T-helper 1 cell (primary cell): ENCODE measurements at places on chromosomes 16 and 17.

DNA sequence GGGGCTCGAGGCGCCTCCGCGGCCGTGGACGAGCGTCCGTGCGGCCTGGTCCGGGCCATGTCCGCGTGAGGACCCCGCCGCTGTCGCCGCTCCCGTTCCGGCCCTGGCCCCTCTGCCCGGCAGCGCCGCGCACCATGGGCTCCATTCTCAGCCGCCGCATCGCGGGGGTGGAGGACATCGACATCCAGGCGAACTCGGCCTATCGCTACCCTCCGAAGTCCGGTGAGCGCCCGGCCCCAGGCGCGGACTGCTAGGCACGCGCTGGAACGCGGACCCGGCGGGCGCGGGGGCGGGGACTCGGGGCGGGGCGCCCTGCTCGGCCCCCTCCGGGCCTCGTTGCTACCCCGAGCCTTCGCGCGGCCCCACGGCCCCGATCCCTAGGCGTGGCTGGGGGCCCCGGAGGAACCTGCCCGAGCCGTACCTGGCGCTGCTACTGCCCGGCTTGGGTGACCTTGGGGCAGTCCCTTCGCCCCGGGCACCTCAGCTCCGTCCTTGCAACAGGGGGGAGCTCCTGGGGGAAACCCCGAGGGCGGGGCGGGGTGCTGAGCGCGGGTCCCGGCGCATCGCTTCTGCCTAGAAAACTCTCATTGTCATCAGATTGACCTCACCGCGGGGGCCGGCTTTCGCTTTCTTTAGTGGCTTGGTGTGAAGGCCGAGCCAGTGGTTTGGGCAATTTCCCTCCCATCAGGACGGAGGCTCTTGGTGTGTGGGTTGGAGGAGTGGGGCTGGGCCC lies 367 bp downstream of the MGRN1 start:
- peak; percentile 69 for DNase-seq

GRCh38 chr16:13926891-13927290 lies 6.9 kb downstream of the ERCC4 start:
- DNase-seq = no peak

GRCh38 chr17:50258647-50259476 lies 15.4 kb upstream of the TMEM92 start:
- DNase-seq = no peak

DNA sequence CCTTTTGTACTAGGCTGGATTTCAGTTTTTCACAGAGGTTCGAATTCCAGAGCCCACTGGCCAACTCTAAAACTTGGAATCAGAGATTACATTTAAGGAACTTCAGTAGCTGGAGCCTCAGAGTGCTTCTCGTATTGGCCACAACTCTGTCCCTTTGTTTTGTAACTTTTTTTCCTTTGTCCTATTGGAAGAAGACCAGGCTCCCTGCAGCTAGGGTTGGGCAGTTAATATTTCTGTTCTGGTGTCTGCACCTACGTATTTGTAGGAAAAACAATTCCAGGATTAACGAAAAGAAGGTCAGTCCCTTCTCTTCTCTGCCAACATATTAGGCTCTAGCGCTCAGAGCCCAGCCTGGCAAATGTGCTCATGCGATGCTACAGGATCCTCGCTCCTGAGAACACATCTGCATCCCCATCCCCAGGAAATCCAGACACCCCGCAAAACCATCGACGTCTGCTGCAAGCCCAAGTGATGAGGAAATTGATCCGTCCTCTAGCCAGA lies 1.9 kb downstream of the CDH11 start:
- DNase-seq = no peak

- no peak for DNase-seq
These were observed 17.8 kb downstream of the STX8 start for GRCh38 chr17:9557857-9558256.

GRCh38 chr16:72012607-72013006 lies 4.1 kb downstream of the DHODH start:
- DNase-seq = no peak

DNA sequence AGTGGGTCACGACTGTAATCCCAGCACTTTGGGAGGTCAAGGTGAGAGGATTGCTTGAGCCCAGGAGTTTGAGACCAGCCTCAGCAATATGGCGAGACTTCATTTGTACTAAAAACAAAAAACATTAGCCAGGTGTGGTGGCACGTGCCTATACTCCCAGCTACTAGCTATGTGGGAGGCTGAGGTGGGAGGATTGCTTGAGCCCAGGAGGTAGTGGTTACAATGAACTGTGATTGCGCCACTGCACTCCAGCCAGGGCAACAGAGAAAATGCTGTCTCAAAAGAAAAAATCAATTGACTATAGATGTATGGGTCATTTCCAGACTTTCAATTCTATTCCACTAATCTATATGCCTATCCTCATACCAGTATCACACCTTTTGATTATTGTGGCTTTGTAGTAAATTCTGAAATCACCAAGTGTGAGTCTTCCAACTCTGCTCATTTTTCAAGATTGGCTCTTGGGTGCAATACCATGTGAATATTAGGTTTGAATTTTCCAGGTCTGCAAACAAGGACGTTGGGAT lies 27.2 kb upstream of the CEP20 start:
- no peak for DNase-seq

- DNase-seq = no peak
These were observed 58.5 kb downstream of the HS3ST3B1 start for GRCh38 chr17:14359163-14360020.

GRCh38 chr16:79136955-79137354 lies 463.6 kb downstream of the MAF start:
- DNase-seq = no peak

GRCh38 chr17:76237859-76238313 lies 2.4 kb downstream of the RNF157 start:
- DNase-seq = no peak

DNA sequence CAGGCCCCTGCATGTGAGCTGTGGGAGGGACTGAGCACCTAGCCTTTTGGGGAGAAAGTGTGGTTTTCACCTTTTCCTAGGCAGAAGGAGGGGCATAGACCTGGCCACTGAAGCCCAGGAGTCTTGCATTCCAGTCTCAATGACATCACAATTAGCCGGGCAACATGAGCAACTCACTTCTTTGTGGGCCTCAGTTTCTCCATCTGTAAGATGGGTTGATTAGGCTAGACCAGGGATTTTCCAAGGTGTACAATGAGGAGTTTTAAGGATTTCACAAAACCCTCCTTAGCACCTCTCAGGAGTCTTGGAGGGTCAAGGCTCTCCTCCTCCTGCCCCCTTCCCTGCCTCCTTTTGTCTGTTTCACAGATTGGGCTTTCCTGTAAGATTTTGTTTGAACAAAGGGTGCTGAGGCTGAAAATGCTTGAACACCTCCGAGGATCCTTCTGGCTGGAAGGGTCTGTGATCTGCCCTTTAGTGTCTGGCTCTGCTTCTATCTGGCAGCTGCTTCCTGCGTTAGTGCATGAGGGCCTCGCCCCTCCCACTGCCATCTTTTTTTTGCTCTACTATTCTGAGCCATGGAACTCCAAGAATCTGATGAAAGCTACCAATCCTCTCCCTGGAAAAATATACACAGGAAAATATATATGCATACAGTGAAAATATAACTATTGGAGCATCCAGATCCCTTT lies 52.4 kb upstream of the ETV4 start:
- no peak for DNase-seq

- DNase-seq = no peak
These were observed 245.9 kb upstream of the TNRC6C start for GRCh38 chr17:77712578-77712977.

- DNase-seq = no peak
These were observed 258.5 kb downstream of the ZFHX3 start for GRCh38 chr16:72789465-72789864.

- no peak for DNase-seq
These were observed 1884.8 kb downstream of the TP53TG3F start for GRCh38 chr16:35344012-35344762.

DNA sequence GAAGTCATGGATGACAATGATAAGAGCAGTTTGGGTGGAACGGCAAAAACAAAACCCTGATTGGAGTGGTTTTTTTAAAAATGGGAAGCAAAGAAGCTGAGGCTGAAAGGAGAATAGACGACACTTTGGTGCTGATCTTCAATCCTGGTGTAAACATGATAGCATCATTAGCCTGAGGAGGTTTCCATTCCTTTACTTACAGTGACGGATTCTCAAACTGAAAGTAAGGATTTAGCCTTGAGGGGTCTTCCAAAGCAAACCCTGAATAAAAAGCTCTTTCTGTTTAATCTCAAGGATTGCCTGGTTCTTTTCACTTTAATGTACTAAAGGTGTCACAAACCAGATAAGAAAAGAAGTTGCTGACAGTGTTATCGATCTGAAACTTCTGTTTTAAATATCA lies 69.3 kb downstream of the KCNJ2 start:
- DNase-seq = no peak

GRCh38 chr17:282000-282911 lies 70.4 kb downstream of the RPH3AL start:
- no peak for DNase-seq

DNA sequence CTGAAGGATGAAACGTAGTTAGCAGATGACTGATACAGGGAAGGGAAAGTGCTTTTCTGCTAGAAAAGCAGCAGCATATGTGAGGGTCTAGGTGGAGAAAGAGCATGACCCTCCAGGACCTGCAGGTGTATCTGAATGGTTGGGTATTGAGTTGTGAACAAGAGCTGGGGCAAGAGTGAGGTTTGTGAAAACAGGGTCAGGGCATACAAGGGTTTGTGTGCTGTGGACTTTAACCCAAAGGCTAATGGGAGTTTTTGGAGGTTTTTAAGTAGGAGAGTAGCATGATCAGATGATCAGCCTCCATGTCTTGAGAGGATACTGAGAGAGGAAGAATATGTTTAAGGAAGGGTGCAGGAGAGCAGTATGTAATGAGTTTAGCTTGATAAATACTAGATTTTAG lies 6.1 kb upstream of the CMTM1 start:
- no peak for DNase-seq

DNA sequence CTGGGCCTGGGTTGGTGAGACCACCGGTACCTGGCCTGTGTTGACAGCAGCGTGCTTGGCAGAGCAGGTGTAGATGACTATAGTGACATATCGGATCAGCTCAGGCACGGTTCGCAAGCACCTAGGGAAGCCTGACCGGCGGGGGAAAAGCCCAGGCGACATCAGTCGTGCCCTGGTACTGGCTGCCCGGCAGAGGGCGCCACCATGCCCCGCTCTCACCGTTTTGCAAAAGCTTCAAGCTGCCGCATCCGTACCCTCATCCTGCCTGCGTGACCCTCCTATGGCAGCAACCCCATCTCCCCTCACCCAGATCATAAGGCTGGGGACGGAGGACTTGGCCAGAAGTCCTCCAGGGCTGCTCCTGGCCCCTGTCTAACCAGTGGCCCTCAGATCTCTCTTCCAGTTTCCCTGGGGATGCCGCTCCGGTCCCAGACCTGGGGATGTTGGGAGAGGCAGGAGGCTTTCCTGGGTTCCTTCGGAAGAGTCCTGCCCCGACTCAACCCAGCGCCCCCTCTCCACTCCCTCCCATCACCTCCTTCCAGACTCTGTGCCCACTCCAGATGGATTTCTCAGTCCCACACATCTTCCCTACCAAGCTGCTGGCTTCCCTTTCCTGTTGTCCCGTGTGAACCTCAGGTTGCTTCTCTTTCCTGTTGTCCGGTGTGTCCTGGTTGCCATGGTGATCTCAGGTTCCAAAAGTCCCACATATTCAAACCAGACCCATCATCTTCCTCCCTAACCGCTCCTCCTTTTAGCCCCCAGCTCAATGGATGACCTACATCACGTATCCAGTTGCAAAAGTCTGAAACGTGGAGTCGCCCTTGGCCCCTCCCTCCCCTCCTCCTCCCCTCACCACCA lies 13.7 kb downstream of the ALOX12B start:
- DNase-seq = peak; percentile 84

- no peak for DNase-seq
These were observed 4.9 kb downstream of the DNAH3 start for GRCh38 chr16:21145738-21146137.

DNA sequence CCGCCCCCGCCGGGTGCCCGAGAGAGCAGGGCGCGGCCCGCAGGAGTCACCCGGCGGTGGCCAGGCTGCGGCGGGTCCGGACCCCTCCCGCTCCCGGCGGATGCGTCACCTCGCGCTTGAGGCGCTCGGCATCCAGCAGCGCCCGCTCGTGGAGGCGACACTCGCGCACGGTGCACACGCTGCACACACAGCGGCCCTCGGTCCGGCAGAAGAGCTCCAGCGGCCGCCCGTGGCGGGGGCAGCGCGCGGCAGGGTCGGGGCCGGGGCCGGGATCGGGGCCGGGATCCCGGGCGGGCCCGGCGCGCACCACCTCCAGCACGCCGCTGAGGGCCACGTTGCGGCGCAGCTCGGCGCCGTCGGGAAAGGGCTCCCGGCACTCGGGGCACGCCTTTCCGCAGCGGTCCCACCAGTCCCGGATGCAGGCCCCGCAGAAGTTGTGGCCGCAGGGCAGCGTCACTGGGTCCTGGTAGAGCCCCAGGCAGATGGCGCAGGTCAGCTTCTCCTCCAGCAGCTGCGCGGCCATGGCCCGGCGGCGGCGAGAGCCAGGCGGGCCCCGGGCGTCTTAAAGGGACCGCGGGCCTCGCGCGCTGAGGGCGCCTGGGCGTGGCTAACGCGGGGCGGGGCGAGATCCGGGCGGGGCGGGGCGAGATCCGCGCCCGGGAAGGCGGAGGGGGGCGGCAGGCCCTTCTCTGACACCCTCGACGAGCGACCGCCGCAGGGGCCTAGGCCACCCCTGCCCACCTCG lies at the start of gene TRIM65:
TSS of gene TRIM65 (minus strand) at position 537 of the 745 bp plus-strand sequence. CDS start at position 523, 14 bp downstream.
- peak; percentile 60 for DNase-seq

GRCh38 chr17:17137731-17138585 lies 68.2 kb downstream of the PLD6 start:
- DNase-seq = no peak

DNA sequence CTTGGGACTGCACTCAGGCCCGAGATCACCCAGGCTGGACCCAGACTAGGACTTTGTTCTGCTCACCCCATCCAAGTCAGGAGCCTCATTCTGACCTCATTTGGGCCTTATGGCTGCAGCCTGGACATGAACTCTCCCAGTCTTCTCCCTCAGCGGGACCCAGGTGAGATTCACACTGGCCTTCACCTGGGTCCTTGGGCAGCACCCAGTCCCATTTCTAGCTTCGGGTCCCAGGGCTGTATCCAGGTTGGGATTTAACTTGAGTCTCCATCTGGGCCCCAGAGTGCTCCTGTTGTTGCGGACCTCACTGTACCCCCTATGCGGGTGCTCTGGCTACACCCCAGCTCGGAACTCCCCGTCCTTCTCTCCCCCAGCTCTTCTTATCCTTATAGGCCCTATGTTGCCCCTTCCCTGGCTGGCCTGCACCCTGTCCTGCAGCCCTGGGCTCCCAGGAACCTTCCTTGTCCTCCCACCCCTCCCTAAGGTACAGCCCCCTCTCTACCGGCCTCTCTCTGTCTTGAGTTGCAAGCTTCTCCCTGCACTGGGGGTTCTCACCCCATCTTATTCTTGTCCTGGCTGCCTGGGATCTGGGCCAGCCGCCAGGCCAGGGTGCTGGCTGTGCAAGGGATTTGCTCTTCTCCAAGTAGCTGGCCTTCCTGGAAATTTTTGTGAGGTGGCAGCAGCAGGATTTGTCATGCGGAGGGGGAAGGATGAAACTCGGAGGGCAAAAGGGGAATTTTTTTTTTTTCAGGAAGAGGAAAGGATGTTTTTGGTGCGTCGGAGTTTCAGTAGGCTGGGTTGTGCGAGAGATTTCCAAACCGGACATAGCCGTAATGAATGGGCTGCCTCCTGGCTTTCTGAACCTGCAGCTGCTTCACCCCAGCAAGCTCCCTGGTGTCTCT lies 904 bp downstream of the MAP2K3 start:
- DNase-seq = no peak

- DNase-seq = peak; percentile 53
These were observed 504 bp downstream of the SRSF1 start for GRCh38 chr17:58006560-58006923.
